Adrenal gland (tissue), 19 donors: ENCODE measurements at places on chromosomes 2 and 18.

- no peaks in the 10 kb centered on the region for H3K4me1 ChIP-seq
- H3K36me3 ChIP-seq, result no peaks in the 10 kb centered on the region
- DNase-seq, result no peak
- H3K27me3 ChIP-seq, result no peaks in the 10 kb centered on the region
- H3K4me3 ChIP-seq, result no peak overlapping the region
Measured at GRCh38 chr2:124149571-124149970, 124.5 kb downstream of the CNTNAP5 start.

DNA sequence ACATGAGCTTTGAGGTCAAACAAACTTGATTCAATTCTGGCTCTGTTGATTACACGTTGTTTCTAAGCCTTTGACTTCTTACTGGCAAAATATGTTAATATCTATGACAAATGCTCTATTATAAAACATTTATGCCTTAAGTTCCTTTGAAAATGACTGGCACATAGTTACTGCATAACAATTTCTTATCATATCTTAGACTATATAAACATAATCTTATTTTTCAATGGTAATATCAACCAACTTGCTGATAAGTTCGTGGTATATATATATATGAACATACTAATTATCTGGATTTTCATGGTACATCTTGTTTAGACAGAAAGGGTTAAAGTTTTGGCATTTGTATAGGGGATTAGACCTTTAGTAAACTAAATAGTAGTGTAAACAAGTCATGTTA is 645.6 kb upstream of the ZNF804A start:
- H3K4me3 ChIP-seq, result no peak overlapping the region
- H3K4me1 ChIP-seq, result no peaks in the 10 kb centered on the region
- H3K36me3 ChIP-seq, result no peaks in the 10 kb centered on the region
- no peak overlapping the region for H3K27ac ChIP-seq
- no peaks in the 10 kb centered on the region for H3K27me3 ChIP-seq

DNA sequence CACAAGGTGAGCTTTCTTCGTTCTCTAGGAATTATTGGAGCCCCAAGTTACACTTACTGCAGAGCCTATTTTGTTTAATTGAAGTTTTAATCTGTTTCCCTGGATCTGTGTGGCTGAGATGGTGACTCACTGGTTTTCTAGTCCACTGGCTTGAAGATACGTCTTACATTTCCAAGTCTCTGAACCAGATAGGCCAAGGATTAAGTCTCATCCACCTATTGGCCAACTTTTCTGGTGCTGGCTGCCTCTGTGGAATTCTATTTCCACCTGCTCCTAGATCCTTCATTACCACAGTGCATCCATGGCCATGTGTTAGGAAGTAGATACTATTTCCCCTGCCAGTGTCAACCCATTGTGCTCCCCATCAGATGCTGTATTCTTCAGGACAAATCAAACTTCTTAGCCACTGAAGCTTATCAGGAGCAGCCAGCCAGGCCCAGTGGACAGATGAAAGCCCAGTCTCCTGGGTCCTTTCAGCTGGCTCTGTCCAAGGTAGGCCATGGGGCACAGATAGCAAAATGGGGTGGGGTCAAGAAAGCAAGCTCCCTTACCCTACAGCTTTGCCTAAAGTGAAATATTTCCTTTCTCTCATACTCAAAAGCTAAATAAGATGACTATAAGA is 198.8 kb upstream of the TCF4 start:
- H3K4me3 ChIP-seq, result no peak overlapping the region
- no peaks in the 10 kb centered on the region for H3K27me3 ChIP-seq
- no peak for DNase-seq
- no peak overlapping the region for H3K27ac ChIP-seq
- H3K36me3 ChIP-seq, result no peaks in the 10 kb centered on the region
- no peaks in the 10 kb centered on the region for H3K4me1 ChIP-seq

DNA sequence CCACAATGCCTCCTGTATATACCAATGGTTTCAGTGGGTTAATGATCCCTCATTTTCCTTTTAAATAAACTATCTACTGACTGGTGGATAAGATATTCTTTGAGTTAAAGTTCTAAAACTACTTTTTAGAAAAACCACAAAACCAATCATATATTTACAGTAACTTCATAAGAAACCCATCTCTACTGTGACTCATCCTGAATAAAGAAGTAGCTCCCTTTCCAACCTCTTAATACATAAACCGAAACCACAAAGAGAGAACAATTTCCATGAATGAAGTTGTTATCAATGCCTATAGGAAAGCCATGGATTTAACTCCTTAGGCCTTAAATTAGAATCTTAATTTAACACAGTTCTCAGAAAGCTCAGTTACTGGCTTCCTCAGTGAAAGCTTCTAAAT is 227.0 kb upstream of the SMAD7 start:
- no peak overlapping the region for H3K4me3 ChIP-seq
- H3K4me1 ChIP-seq, result peaks cover 18% of the 10 kb centered on the region
- no peak overlapping the region for H3K27ac ChIP-seq
- DNase-seq, result no peak

DNA sequence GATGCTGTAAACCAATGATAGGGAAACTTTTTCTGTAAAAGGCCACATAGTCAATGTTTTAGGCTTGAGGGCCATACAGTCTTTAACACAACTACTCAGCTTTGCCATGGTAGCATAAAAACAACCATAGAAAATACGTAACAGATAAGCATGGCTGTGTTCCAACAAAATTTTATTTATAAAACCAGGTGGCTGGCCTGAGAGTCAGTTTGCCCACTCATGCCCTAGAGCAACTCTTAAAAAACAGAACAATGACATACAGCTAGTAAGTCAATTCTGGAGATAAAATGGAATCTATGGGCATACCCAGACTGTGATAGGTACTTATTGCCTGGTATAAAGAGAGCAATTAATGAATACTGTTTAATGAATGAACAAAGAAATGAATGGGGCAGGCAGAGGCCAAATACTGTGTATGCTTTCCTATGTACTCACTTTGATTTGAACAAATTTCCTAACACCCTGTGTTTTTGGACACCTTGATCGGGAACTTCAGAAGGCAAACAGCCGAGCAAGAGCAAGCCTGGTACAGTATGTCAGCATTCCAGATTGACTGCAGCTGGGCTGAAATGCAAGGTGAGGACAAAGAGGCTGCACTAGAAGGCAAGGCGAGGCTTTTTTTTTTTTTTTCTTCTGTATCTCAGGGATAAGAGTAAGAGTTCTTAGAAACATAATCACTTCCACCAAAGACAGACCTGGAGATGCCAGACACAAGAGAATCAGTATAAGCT is 315.3 kb downstream of the CLIP4 start:
- H3K4me3 ChIP-seq, result no peak overlapping the region
- H3K4me1 ChIP-seq, result no peaks in the 10 kb centered on the region
- no peak overlapping the region for H3K27ac ChIP-seq
- no peaks in the 10 kb centered on the region for H3K27me3 ChIP-seq

GRCh38 chr2:233092432-233093165 is 32.5 kb downstream of the INPP5D start:
- no peaks in the 10 kb centered on the region for H3K36me3 ChIP-seq
- peak overlapping the region; percentile 47 for H3K27ac ChIP-seq
- DNase-seq, result no peak
- peaks cover under 1% of the 10 kb centered on the region for H3K4me1 ChIP-seq
- no peaks in the 10 kb centered on the region for H3K27me3 ChIP-seq

DNA sequence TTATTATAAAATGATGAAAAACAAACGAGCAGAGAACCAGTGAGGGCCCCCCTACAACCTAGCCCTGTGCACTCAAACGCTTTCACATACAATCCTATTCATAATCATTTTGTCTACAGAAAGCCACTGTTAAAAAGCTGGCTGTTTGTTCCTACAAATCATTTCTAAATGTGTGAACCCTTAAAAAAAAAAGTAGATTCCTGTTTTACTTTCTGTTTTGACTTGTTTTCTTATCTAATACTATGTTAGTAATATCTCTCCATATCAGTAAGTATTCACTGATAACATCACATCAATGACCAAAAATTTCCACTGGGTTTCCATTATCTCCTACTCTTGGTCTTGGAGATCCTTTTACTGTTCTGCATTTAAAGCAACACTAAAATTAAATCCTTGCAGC is 128.8 kb upstream of the TTC39C start:
- no peak overlapping the region for H3K27ac ChIP-seq
- no peak overlapping the region for H3K4me3 ChIP-seq
- H3K27me3 ChIP-seq, result peaks cover 4% of the 10 kb centered on the region
- no peak for DNase-seq
- H3K4me1 ChIP-seq, result no peaks in the 10 kb centered on the region

GRCh38 chr18:79531386-79531785 is 135.7 kb downstream of the NFATC1 start:
- H3K27me3 ChIP-seq, result no peaks in the 10 kb centered on the region
- no peaks in the 10 kb centered on the region for H3K36me3 ChIP-seq
- no peak overlapping the region for H3K27ac ChIP-seq
- DNase-seq, result no peak
- H3K4me3 ChIP-seq, result no peak overlapping the region

DNA sequence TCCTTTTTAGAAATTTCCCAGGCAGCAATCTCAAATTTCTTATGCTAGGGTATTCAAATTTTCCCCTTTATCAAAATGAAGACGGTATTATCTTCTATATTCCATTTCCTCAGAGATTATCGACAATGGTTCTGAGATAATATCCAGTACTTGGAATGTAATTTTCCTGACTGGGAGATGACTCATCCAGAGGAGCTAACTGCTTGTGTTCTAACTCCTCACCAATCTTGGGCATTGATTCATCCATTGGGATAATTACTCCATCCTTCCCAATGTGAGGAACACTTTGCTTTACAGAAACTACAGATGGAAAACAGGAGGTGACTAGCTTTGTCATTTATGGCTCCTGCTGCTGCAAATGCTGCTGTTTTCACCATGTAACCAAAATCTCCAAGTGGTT is 239.4 kb upstream of the LYPD1 start:
- H3K27me3 ChIP-seq, result no peaks in the 10 kb centered on the region
- no peak overlapping the region for H3K27ac ChIP-seq
- no peak for DNase-seq
- no peaks in the 10 kb centered on the region for H3K4me1 ChIP-seq

GRCh38 chr2:60550178-60550983 is 3.1 kb downstream of the BCL11A start:
- no peaks in the 10 kb centered on the region for H3K36me3 ChIP-seq
- peak overlapping the region; percentile 21 for H3K4me3 ChIP-seq
- peak; percentile 87 for DNase-seq

- no peaks in the 10 kb centered on the region for H3K36me3 ChIP-seq
- H3K4me3 ChIP-seq, result no peak overlapping the region
- no peaks in the 10 kb centered on the region for H3K27me3 ChIP-seq
- no peak overlapping the region for H3K27ac ChIP-seq
Measured at GRCh38 chr2:194343167-194343566, 1313.9 kb upstream of the SLC39A10 start.

DNA sequence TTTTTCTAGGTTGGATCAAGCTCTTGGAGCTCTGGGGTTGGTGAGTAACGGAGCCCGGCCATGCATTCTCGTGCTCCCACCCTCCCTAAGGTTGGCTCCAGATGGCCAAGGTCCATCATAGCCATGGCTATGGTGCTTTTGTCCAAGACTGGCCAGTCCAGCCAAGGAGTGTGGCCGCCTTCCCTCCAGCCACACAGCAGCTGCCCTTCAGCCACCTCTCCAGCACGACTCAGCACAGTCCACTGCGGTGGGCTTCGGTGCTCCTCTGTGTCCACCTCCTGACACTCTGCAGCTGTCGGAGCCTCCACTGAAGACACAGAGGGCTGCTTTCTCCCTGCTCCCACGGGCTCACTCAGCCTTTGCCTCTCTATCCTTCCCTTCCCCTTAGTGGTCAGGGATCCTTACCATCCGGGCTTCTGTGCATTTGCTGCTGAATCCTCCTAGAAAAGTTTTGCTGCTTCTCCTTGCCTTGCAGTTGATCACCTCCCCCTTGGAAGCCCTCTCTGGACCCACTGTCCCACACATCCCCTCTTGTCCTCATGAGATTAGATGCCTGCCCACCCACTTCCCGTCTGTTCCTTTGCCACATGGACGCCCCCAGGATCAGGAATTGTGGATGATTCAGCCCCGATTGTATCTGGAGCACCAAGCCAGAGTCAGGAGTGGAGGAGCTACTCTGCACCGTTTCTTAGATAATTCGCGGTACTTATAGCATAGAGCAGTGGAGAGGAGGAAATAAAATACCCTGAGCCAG is 177.1 kb upstream of the COPS8 start:
- no peaks in the 10 kb centered on the region for H3K4me1 ChIP-seq
- DNase-seq, result no peak
- no peak overlapping the region for H3K27ac ChIP-seq
- H3K27me3 ChIP-seq, result no peaks in the 10 kb centered on the region

DNA sequence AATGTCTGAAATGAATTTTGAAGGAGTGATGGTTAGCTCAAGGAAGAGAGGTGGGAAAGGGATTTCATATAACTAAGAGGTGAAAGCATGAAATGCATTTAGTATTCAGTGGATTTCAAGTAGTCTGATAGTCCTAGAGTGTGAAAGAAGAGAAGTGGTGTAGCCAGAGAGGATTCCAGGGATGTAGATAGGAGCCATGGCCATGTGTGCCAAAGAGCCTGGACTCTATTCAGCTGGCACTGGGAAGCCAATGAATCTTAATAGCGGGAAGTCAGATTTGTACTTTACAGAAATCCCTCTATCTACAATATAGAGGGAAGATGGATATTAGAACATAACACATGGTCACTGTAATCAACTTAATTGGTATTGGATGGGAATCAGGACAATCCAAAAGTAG is 8.3 kb upstream of the BOLL start:
- H3K36me3 ChIP-seq, result no peaks in the 10 kb centered on the region
- H3K27me3 ChIP-seq, result peaks cover 15% of the 10 kb centered on the region
- no peak overlapping the region for H3K4me3 ChIP-seq
- no peak for DNase-seq
- H3K27ac ChIP-seq, result no peak overlapping the region
- H3K4me1 ChIP-seq, result no peaks in the 10 kb centered on the region

DNA sequence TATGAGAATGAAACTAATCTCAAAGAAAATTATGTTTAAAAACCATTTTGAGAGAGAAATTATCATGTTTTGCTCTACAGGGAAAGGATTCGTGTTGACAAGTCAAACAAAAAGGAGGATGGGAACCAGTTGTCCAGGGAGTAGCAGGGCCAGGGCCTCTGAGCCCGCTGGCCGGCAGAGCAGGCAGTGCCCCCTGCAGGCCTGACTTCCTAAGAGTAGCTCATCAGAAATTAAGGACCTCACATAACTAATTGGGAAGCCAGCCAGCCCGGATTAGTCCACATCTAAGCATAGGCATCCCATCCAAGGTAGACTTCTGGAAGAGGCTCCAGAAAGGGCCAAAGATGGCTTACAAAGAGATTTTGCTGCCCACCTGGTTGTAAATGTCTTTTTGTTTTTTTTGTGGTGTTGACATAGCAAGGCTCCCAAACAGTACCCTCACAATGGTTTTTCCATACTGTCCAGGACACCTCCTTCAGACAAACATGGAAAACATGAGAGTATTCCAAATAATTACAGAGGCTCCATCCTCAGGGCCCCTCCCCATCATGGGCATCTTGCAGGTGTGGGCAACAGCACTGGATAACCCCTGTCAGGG is 241.2 kb upstream of the TANK start:
- H3K4me3 ChIP-seq, result no peak overlapping the region
- H3K27ac ChIP-seq, result no peak overlapping the region
- no peaks in the 10 kb centered on the region for H3K27me3 ChIP-seq
- no peaks in the 10 kb centered on the region for H3K36me3 ChIP-seq
- peak; percentile 74 for DNase-seq

- no peak overlapping the region for H3K4me3 ChIP-seq
- H3K27me3 ChIP-seq, result no peaks in the 10 kb centered on the region
- H3K36me3 ChIP-seq, result no peaks in the 10 kb centered on the region
Measured at GRCh38 chr2:65782996-65783650, 350.7 kb upstream of the SPRED2 start.
